ENCODE measurements at places on chromosomes 16 and 17.

GRCh38 chr17:29483503-29483902, 83.3 kb downstream of the ABHD15 start:
- no peak for DNase-seq

DNA sequence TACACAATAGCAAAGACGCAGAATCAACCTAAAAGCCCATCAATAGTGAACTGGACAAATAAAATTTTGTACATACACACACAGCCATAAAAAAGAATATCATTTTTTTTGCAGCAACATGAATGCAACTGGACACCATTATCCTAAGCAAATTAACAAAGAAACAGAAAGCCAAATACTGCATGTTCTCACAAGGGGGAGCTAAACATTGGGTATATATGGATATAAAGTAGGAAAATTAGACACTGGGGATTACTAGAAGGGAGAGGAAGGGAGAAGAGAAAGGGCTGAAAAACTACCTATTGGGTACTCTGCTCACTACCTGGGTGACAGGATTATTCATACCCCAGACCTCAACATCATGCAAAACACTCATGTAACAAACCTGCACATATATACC, 28.2 kb downstream of the ADAMTS18 start:
- no peak for DNase-seq

GRCh38 chr16:69444873-69445517, 20.6 kb downstream of the CYB5B start:
- DNase-seq: no peak

DNA sequence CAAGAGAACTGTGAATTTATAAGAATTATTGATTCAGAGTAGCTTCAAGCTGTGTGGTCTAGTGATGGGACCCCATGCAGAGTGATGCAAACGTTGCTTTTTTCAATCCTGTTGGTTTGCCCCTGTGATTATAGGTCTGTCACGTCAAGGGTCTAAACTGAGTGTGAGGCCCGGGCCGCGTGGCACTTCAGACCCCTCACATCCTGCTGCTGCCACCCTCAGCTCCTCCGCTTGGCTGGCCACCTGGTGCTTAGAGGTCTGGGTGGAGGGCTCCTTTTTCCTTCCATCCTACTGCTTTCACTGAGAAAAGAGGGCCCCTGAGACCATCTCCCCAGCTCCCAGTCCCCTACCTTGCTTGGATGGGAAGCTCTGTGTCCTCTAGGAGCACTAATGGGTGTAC, 12.0 kb downstream of the MYL4 start:
- DNase-seq: no peak

Data from thoracic aorta (tissue), 2 donors.